Lung microvascular endothelial cell (primary cell): ENCODE measurements at places on chromosomes 11 and 22. TPM values are rescaled to one million over a fixed set of nuclear protein-coding genes. Genes with fewer than 3 reads are reported as not detected.

The SCGB1D2 gene
- total RNA-seq, result not detected in 2 replicates

GRCh38 chr11:72141066-72141465 lies 5.5 kb downstream of the FOLR3 start:
- no peak for DNase-seq

The APLNR gene
- total RNA-seq, result under 0.01 TPM in 2 replicates

The RAB38 gene
- total RNA-seq, result 0.60 and 0.65 TPM in 2 replicates

The CDCA5 gene
- total RNA-seq, result 2.0 and 3.9 TPM in 2 replicates

GRCh38 chr11:110979696-110980095 lies 265.8 kb upstream of the POU2AF2 start:
- no peak for DNase-seq

- DNase-seq, result no peak
Observed at GRCh38 chr22:36111316-36111715, 49.2 kb downstream of the APOL3 start.

GRCh38 chr22:29327089-29327764 lies 11.7 kb upstream of the RASL10A start:
- DNase-seq, result no peak
